ENCODE measurements at places on chromosomes 6 and 20.

DNA sequence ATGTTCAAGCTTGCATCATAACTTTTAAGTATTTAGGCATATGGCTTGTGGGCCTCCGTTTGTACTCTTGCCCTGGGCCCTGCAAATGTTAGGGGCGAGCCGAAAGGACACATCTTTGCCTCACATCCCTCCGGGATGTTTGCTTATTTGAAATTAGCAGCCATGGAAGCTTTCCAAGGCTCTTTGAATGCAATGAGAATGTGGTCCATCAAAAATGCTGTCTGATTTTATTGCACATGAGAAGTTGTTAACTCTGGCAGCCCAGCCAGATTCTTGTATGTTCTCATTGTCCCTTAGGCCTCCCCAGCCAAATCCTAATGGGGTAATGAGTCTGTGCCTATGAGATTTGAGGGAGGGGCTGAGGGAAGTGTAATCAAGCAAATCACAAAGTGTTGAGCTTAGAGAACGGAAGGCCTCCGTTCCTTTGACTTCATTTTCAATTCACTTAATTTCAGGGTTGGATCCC, 261.2 kb upstream of the MARCKS start:
- no peak for DNase-seq

GRCh38 chr6:408599-409102, 17.1 kb downstream of the IRF4 start:
- DNase-seq: no peak

DNA sequence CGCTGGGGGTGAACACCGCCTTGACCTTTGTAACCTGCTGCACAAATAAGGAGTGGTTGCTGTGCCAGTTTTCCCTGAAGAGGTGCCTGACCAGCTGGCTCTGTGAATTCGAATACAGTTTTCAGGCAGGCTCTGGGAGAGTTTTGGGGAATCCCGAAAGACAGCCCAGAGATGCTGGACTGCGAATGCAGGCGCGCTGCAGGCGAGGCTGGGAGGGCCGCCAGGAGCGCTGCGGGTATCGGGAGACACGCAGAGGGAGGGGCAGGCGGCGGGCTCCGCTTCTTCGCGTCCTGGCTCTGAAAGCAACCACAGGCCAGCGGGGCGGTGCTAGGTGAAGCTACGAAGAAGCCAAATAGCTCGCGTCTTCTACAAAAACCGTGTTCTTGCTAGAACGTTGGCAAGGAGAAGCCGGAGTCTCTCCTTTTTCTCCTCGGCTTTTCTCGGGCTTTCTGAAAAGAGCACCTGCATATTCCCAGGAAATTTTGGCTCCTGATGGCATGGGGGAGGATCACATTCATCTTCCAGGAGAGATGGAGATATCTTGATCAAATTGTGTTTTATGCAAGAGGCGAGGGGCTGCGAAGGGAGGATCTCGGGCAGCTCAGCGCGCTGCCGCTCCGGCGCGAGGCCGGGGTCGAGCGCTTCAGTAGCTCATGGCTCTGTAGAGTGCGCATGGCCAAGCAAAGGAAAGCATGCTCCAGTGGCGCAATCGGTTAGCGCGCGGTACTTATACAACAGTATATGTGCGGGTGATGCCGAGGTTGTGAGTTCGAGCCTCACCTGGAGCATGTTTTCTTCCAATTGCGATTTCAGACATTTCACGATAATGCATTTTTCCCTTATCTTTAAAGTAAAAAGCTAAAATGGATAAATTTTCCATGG, 158.1 kb upstream of the ZNF184 start:
- DNase-seq: no peak

- DNase-seq: no peak
Observed at GRCh38 chr6:114342826-114343781, at the start of gene HS3ST5. HS3ST5 (minus strand) TSS chr6:114343023; CDS start chr6:114062845, 280,178 bp downstream.

- no peak for DNase-seq
Observed at GRCh38 chr6:32113386-32114352, 4.5 kb upstream of the TNXB start.

DNA sequence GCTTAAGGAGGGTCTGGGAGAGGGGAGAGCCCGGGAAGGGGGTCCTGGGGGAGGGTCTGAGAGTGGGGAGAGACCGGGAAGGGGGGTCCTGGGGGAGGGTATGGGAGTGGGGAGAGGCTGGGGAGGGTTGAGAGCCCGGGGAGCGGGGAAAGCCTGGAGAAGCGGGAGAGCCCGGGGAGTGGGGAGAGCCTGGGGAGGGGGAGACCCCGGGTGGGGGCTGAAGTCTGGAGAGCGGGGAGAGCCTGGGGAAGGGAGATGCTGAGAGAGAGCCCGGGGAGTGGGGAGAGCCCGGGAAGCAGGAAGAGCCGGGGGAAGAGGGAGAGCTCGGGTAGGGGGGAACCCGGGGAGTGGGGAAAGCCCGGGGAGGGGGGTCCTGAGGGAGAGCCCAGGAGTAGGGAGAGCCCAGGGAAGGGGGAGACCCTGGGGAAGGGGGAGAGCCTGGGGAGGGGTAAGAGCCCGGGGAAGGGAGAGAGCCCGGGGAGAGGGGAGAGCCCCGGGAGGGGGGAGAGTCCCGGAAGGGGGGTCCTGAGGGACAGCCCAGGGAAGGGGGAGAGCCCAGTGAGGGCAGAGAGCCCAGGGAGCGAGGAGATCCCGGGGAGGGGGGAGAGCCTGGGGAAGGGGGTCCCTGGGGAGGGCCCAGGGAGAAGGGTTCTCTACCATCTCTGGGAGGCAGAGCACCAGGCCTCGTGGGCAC, 148.5 kb downstream of the SYNDIG1 start:
- DNase-seq: no peak

DNA sequence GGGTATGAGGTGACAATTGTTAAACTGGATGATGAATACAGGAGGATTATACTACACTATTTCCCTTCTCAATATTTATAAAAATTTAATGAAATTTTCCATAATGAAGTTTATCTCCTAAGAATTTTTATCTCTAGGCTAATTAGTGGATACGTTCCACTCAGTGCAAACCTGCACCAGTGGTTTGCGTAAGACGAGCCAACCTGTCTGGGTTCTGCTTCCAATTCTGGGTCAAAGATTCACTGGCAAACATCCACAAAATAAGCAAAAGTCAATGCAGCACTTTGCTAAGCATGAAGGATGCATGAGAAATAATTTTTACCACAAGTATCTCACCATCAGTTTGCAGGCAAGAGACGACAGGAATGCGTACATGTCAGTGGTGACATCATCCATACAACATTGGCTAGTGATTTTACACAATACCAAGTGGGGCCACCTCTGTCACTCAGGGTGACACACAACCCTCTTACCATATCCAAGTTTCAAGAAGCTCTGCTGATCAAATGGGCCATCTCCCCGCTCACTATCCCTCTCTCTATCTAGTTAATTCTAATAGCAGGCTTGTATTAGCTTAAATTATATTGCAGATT, 51.7 kb downstream of the FAM50B start:
- DNase-seq: no peak

Measured in pulmonary artery endothelial cell (primary cell).